Sciatic nerve (tissue), 2 donors: ENCODE measurements at places on chromosomes 1 and 21. TPM values are rescaled to one million over a fixed set of nuclear protein-coding genes. Genes with fewer than 3 reads are reported as not detected.

Gene ZFP69B
- 1.6 TPM for total RNA-seq

Gene MED8
- 30.8 TPM for total RNA-seq

Gene SYT2
- total RNA-seq, result not detected

DNA sequence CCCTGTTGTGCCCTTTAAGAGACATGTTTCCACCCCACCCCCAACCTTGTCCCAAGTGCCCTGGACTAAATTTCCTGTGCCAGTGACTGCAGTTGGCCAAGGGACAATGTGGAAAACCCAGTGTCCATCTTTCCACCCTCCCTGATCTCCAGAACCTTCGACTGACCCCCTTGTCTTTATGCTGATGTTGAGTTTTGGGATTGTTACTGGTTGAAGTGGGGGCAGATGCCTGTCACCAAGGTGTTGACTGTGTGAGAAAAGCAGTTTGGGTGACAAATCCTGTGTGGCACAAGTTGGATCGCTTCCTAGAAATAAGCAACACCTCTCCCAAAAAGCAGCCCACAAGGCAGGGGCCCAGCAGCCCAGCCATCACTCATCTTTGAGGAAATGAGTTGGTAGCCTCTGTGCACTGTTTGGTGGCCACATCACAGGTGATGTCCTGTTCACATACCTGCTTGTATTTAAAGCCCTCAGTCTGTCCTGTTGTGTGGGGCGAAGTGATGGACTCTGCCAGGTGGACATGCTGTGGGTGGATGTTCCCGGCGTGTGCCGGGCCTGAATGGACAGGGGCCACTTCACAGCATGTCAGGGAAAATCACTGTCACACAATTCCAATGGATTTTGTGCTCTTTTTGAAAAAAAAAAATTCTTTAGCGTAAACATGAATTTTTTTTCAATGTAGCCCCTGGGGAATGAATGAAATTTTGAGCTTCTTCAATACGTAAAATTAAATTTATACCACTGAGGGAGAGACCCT lies 6.6 kb upstream of the MIIP start:
- DNase-seq, result no peak

Gene MSH4
- total RNA-seq, result 1.6 TPM

- no peak for DNase-seq
These were observed 7.6 kb downstream of the C1orf87 start for GRCh38 chr1:60066001-60066400.

GRCh38 chr1:27153549-27153886 lies 1.4 kb downstream of the SLC9A1 start:
- DNase-seq, result no peak

Gene RYR2
- total RNA-seq, result 0.49 TPM

DNA sequence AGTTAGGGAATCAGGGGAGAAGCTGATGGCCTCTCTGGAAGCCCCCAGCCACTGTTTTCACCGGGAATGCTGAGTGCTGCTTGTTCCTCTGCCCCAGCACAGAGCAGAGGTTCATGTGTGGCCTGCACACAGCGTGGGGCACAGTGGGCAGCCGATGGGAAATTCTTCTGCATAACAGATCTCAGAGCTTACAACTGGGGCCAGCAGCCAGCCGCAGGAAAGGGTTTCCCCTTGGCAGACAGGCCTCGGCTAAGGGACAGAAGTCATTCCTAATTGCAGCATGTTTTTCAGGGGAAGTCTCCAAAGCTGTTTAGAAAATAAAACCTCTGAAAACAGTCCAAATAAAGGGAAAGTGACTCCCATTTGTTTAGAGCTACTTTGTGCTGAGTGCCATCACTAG lies 22.6 kb downstream of the HMGB4 start:
- no peak for DNase-seq

DNA sequence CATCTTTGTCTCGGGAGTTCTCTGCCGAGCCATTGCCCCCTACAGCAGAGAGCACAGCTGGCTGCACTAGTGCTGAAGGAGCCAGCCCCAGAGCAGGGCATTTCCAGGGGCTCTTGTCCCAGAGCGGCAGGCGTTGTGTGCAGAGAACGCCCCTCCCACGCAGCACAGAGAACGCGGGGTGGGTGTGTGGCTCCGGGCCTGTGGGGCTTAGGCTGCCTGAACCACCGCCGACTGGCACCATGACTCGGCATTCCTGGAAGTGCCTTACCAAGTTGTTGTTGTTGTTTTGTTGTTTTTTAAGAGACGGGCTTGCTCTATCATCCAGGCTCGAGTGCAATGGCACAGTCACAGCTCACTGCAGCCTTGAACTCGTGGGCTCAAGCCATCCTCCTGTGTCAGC lies 15.8 kb upstream of the DIP2A start:
- no peak for DNase-seq

GRCh38 chr1:27438621-27439061 lies 46.2 kb downstream of the GPR3 start:
- no peak for DNase-seq

DNA sequence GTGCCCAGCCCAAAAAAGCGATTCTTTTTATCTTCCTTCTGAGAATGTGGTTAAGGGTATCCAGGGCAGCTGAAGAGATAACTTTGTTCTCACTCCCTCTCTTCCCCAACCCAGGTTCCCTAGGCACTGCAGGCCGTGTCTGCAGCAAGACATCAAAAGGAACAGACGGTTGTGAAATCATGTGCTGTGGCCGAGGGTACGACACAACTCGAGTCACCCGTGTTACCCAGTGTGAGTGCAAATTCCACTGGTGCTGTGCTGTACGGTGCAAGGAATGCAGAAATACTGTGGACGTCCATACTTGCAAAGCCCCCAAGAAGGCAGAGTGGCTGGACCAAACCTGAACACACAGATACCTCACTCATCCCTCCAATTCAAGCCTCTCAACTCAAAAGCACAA lies 11.4 kb downstream of the WNT2B start:
- DNase-seq, result no peak

Gene ATP1B1
- 10.1 TPM for total RNA-seq

DNA sequence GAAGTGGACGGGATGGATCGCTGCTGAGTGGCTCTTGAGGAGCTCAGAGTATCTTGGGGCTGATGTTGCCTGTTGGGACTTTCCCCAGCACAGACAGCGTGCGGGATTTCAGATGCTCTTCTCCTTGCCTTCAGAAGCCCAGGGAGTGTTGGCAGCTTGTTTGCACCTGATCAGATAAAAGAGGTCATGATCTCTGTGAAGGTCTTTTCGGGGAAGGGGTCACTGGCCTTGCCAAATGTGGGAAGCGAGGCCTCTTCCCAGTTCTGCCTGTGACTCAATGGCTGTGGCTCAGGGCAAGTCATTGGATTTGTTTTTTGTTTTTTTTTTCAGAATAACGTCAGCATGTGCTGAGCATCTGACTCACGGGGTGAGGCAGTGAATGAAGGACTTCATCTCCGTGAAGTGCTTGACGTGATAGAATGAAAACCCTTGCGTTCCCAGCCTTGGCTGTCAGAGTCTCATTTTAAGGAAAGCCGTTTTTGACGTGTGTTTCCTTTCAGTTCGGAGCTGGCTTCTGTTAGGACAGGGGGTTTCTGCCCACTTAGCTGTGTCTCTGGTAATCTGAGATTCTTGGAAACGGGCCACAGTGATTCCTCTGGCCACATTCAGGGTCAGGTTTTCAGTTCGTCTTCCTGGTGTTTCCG lies 46.7 kb downstream of the GALNT2 start:
- no peak for DNase-seq

GRCh38 chr1:94643819-94644218 lies 102.3 kb upstream of the F3 start:
- no peak for DNase-seq

GRCh38 chr1:93542398-93542797 lies 94.5 kb downstream of the FNBP1L start:
- DNase-seq, result no peak

DNA sequence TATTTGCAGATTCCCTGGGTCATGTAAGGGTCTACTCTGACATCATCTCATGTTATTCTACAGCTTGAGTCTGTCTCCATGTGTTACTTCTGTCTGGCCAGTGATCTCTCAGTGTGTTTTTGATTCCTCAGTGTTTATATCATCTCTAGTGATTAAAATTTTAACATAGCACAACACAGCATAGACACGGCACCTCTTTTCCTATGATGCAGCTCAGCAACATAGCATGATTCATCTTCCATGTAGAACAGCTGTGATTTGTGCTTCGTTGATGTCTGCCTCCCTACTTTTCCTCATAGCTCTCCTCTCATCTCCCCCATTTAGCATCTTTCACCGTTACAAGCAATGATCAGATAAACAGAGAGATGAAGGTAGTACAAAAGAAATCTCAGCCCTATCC lies 163.9 kb upstream of the DPT start:
- no peak for DNase-seq

Gene TSTD1
- total RNA-seq, result 13.1 TPM

DNA sequence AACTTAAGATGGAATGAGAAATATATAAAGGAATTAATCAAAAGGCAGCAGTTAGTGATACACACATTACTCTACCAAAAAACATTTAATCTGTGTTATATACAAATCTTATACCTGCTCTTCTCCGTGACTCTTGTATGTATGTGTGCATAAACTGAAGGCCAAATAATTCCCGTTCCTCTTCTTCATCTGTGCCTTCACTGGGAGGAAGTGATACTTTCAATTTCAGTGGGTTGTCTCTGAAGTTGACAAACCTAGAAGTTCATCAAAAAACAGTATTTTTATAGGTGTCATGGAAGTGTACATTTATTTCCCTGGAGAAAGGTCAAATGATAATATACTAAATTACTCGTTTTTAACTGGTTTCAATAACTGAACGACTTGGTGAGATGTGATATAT lies 19.3 kb downstream of the TRMT13 start:
- DNase-seq, result no peak

- DNase-seq, result no peak
These were observed 113.2 kb upstream of the CYYR1 start for GRCh38 chr21:26686278-26686677.

DNA sequence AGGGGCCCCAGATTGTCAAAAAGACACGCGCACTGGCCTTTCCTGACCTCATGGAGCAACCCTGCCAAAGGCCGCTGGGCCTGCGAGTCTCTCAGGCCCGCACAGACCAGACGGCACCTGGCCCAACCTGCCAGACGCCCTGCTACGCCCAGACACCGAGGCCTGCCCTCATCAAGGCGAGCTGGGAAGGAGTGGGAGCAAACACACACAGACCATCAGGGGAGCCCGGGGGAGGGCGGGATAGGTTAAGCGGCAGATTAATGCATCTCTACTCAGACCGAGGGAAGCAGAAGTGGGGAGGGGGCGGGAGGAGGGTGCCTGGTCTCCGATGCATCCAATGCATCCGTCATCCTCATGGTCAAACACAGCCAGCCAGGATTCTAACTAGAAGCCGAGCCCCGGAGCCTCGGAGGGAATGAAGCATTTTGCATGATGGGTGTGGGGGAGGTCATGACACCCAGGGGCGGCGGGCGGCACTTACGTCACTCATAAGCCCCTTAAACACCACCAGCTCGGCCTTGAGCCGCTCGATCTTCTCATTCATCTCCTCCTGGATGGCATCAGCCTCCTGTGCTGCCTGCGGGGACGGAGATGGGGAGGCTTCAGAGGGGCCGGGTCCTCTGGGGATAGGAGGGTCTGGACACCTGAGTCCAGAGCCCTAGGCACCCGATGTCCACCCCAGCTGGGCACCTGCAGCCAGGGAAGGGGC lies 17.0 kb upstream of the ALDH4A1 start:
- no peak for DNase-seq

Gene MCOLN2
- total RNA-seq, result 6.5 TPM

DNA sequence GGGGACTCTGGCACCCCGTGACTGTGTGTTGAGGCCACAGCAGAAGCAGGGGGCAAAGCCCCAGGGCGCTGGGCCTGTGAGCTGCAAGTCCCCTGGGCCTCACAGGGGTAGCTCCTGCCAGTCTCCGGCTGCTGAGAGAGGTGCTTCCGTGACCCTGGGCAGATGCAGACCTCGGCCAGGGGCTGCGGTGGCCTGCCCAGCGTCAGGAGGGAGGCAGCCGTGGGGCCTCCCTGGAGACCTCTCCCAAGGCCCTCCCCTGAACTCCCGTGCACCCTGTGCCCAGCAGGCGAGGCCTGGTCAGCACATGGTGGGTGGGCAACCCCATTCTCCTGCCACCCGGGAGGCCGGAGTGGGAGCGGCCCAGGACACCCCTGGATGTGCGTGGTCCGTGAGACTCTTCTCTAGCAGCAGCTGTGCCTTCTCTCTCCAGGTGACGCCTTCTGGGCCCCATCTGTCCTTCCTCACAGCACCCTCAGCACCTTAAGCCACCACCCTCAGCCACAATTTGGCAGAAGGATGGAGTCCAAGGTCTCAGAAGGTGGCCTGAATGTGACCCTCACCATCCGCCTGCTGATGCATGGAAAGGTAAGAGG lies 85.7 kb upstream of the COL6A1 start:
- no peak for DNase-seq

Gene OR4F16
- total RNA-seq, result not detected

Gene C1orf232
- total RNA-seq, result not detected

Gene HTR6
- not detected for total RNA-seq

Gene CSF3R
- 57.3 TPM for total RNA-seq

GRCh38 chr1:97711858-97712257 lies 209.0 kb downstream of the DPYD start:
- no peak for DNase-seq

Gene ANXA9
- total RNA-seq, result 5.6 TPM

- DNase-seq, result no peak
These were observed 15.2 kb downstream of the NR5A2 start for GRCh38 chr1:200042552-200043335.

Gene PTGER3
- total RNA-seq, result 4.4 TPM

- no peak for DNase-seq
These were observed 164.6 kb downstream of the DNM3 start for GRCh38 chr1:172005856-172006255.

DNA sequence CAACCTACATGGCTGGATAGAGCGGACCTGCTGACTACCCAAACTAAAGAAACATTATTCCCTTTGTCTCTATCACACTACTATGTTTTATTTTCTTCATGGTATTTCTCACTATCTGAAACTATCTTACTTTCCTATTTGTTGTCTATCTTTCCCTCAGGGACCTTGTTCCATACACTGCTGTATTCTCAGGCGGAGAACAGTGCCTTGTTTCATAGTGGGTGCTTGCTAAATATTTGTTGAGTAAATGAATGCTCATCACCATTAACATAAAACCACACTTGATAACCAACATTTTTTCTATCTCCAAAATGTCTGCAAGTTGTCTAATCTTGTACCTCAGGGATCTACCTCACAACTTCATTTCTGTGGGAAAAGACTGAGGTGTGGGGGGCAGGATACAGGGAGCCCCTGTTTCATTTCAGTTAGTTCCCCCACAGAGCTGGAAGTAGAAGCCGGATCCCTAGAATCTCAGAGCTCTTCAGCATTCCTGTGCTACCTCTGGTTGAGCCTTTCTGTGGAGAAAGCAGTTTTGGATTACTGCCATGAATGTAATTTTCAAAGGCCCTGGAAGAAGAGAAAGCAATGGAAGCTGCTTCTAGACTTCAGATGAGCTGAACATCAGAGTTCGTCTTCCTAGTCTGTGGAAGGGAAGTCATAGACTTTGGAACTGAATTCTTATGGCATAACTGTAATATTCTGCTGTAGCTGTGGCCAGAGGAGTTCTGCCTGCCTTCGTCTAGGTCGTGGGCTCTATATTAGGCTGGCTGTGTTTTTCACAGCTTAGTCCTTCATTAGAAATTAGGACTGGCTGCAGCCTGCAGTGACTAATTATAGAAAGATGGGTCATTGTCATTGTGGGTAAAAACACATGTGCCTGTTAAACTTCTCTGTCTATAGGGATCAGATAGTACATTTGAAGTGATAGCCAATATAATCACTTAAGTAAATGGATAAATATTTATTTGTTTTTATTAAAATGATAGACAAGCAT lies 293.2 kb upstream of the SGIP1 start:
- no peak for DNase-seq

Gene MPZ
- total RNA-seq, result 4,832 TPM
